Spinal cord (tissue), 10 donors: ENCODE measurements at places on chromosomes 11 and 22. TPM values are rescaled to one million over a fixed set of nuclear protein-coding genes. Genes with fewer than 3 reads are reported as not detected.

Gene JAML
- total RNA-seq = 8.9 TPM

- no peaks in the 10 kb centered on the region for H3K27me3 ChIP-seq
- no peak overlapping the region for H3K27ac ChIP-seq
- no peaks in the 10 kb centered on the region for H3K4me1 ChIP-seq
- no peak overlapping the region for H3K4me3 ChIP-seq
- no peak for DNase-seq
- no peaks in the 10 kb centered on the region for H3K36me3 ChIP-seq
Observed at GRCh38 chr11:73463359-73463758, 87.2 kb downstream of the RELT start.

DNA sequence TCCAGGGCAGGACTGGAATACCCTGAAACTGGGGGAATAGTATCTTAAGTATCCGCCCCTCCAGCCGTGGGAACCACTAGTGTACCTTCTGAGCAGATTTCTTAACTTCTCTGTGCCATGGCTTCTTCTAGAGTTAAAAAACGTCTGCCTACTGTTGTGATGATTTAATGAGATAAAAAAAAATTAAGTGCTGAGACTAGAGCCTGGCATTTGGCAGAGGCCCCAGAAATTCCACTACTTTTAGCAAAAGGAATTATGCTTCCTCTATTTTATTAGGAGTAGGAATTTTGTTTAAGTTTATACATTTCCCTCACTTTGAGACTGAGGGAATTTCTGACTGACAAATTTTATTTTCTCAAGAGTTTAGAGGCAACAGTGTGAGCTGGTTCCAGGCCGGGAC, 371.2 kb upstream of the B3GAT1 start:
- H3K27ac ChIP-seq = no peak overlapping the region
- H3K27me3 ChIP-seq = no peaks in the 10 kb centered on the region
- no peaks in the 10 kb centered on the region for H3K4me1 ChIP-seq
- DNase-seq = no peak
- H3K4me3 ChIP-seq = no peak overlapping the region

GRCh38 chr11:111185266-111185665, 60.3 kb upstream of the POU2AF2 start:
- H3K27me3 ChIP-seq = no peaks in the 10 kb centered on the region
- no peaks in the 10 kb centered on the region for H3K4me1 ChIP-seq
- H3K36me3 ChIP-seq = no peaks in the 10 kb centered on the region
- no peak for DNase-seq
- H3K4me3 ChIP-seq = no peak overlapping the region

GRCh38 chr11:129248618-129249017, 56.5 kb upstream of the ARHGAP32 start:
- no peak overlapping the region for H3K4me3 ChIP-seq
- no peaks in the 10 kb centered on the region for H3K4me1 ChIP-seq
- DNase-seq = no peak
- H3K27ac ChIP-seq = no peak overlapping the region
- no peaks in the 10 kb centered on the region for H3K27me3 ChIP-seq

GRCh38 chr22:22397875-22398524, 110.5 kb downstream of the ZNF280B start:
- no peaks in the 10 kb centered on the region for H3K27me3 ChIP-seq
- no peak overlapping the region for H3K4me3 ChIP-seq
- peaks cover 23% of the 10 kb centered on the region for H3K4me1 ChIP-seq

DNA sequence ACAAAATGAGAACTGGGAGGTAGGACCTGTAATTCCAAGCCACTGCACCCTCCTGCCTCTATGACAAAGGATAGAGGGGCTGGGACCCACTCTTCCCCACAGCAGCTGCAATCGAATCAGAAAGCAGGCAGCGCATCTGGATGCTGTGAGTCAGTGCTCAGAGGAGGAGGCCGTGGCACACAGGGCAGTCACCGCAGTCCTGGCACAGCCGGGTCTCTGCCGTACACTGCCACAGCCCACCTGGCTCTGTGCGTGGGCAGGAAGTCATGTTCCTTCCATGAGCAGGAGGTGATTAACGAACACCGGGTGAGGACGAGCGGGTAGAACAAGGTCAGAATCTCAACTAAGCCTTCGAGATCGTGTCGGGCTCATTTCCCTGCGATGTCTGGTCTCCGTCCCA, 30.2 kb upstream of the PPFIA1 start:
- no peaks in the 10 kb centered on the region for H3K27me3 ChIP-seq
- H3K36me3 ChIP-seq = no peaks in the 10 kb centered on the region
- H3K4me3 ChIP-seq = no peak overlapping the region
- DNase-seq = no peak
- H3K27ac ChIP-seq = no peak overlapping the region
- no peaks in the 10 kb centered on the region for H3K4me1 ChIP-seq

GRCh38 chr11:119468511-119468910, 45.5 kb upstream of the THY1 start:
- DNase-seq = no peak
- H3K36me3 ChIP-seq = no peaks in the 10 kb centered on the region
- no peak overlapping the region for H3K27ac ChIP-seq
- H3K4me1 ChIP-seq = no peaks in the 10 kb centered on the region
- H3K27me3 ChIP-seq = no peaks in the 10 kb centered on the region
